ENCODE measurements at places on chromosomes 3 and 15.

GRCh38 chr3:83460052-83460451 lies 1498.7 kb upstream of the CADM2 start:
- DNase-seq, result no peak

GRCh38 chr3:131704098-131704497 lies 201.3 kb upstream of the MRPL3 start:
- no peak for DNase-seq

DNA sequence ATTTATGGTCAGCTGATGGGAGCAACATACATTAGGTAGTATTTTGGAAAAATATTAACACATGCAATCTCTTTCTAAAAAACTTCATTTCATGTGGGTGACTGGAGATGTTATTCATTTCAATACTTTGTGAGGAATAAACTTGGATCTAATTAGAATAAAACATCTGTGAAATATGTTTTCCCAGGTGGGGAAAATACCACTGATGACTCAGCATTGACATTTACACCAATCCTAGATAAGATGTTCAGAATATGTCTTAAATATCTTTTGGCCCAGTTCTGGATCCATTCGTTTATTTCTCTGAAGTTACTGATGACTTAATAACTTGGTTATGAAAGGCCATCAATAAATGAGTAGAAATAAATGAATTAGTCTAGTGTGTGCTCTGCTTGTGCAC lies 247.6 kb downstream of the CHST2 start:
- DNase-seq, result no peak

DNA sequence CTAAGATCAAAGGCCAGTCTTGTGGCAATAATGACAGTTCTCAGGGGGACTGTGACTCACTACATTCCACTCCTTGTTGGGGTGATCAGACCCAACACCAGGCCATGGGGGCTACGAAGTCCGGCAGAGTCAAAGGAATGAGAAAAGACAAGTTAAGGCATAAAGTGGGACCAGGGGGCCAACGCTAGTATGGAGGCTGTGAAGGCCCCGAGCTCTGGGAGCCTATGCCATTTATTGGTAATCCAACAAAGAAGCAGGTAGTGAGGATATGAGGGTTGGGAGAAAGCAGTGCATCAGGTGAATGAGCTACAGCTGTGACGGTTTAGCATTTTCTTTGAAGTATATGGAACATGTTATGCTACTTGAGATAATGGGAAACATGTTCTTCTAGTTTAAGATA lies 104.4 kb upstream of the C2CD4B start:
- DNase-seq, result no peak

DNA sequence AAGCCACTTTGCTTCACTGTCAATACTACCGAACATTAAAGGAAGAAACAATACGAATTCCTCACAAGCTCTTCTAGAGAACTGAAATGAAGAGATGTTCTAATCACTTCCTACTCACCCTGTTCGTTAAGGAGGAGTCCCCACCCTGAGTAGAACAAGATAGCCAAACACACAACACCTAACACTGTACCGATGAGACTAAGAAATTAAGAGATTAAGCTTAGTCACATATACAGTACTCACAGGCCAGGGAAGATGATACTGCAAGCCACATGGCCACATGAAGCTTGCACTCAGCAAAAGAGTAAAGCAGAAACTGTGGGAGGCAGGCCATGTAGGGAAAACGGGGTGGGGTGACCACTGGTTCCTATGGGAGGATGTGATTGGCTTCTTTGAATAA lies 48.0 kb downstream of the CGGBP1 start:
- DNase-seq, result no peak

- DNase-seq, result no peak
These were observed 287.5 kb downstream of the ZPLD1 start for GRCh38 chr3:102722317-102722716.

GRCh38 chr3:94548581-94549316 lies 485.9 kb downstream of the NSUN3 start:
- no peak for DNase-seq

DNA sequence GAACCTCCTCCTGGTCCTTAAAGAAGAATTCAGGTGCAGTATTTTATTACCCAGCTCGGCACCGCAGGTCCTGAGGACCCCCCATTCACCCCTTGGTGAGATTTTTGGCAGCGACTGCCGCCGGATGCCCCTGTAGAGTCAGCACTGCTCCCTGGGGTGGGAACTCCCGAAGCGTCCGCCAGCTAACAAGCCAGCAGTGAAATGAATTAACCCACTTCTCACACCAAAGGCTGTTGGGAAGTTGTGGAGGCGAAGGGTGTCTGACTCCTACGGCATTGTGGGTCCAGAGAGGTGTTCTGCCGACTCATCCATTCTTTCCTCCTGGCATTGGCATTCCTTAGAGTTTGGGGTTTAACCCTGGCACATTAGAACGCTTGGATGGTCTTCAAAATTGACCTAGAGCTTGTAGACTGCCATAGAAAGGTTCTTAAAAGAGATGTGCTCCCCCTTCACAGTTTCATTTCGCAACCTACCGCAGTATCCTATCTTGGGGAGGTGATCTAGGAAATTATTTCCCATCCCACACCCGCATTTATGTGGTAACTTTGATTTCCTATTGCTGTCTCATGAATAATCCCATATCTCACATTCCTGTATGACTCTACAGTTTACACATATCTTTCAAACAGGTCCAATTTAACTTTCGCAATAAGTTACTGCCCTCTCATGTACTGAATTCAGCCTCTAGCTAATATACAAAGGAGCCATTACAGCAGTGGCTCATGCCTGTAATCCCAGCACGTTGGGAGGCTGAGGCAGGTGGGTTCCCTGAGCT lies 879 bp upstream of the EIF5A2 start:
- peak; percentile 68 for DNase-seq

- DNase-seq, result no peak
These were observed 421.2 kb upstream of the TPRG1 start for GRCh38 chr3:188750617-188751016.

DNA sequence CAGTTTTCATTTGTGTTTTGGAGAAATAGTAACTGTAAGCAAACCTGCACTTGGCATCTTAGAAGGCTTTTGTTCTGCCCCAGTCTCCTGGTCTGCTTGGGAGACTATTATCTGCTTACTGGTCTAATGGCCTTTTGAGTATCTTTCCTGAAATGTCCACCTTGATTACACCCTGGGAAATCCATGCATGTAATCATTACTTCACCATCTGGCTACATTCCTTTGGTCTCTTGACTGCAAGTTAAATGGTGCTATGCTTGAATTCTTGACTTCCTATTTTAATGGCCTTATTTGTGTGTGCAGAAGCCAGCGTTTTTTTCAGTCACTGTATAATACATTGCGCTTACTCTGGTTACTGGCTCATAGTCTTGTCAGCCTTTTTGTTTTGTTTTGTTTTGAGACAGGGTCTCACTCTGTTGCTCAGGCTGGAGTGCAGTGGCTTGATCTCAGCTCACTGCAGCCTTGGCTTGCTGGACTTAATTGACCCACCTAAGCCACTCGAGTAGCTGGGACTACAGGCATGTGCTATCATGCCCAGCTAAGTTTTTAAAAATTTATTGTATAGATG lies 30.0 kb downstream of the CHD2 start:
- peak; percentile 9 for DNase-seq

- DNase-seq, result no peak
These were observed 212.8 kb upstream of the C2CD4B start for GRCh38 chr15:62377736-62378480.

DNA sequence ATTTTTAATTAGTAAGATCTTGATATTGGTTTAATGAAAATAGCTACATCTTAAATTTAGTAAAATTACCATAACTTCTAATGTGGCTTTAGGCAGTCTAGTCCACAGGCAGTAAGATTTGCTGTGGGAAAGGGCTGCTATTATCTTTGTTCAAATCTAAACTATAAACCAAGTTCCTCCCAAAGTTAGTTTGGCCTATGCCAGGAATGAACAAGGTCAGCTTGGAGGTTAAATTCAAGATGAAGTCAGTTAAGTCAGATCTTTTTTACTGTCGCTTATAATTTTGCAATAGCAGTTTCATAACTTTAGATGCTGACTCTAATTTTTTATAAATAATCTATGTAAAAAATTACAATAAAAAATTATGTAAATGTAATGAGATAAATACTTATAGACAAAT lies 1016.9 kb upstream of the ALCAM start:
- DNase-seq, result no peak

DNA sequence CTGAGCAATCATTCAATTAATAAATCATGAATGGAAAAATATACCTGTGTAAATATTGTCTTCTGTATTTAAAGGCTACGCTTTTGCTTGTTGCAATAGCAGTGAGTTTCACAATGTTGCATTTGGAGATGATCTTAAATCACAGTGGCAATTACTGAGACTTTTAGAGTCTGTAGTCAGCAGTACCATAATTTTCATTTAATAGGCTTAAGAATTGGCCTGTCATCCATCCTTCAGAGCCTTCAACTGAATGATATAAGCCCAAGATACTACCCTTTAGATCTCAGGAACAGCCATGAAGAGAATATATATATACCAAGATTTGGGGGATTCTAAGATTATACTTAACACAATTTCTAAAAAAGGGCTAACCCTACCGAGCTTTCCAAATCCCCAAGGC lies 458.1 kb downstream of the GBE1 start:
- no peak for DNase-seq

GRCh38 chr15:96487245-96487644 lies 156.7 kb downstream of the NR2F2 start:
- DNase-seq, result no peak

DNA sequence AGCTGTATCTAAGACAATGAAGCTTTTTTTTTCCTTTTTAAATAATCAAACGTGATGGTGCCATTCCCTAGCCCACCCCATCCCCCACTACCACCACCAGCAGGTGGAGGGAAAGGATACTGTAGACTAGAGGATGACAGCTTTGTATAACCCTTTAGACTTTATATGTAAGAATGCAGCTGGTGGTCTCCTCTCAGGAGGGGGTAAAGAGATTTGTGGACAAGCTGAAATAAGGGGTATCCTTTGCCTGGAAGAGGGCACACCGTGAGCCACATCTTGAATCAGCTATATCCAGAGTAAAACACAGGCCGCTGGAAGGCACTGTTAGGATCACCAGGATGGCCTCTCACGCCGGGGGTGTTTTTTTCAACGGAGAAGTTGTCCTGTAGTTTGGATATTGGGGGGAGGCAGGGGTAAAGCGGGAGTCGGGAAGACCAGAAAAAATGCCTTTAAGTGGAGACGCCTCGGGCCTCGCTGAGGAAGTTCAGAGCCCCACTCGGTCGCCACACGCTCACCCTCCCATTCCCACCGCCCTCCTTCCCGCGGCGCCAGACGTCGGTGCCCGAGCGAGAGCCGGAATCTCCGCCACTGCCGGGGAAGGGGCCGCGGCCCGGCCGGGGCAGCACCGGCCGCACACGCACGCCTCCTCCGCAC lies 986 bp downstream of the KPNA4 start:
- no peak for DNase-seq

GRCh38 chr3:175865724-175866123 lies 1006.6 kb downstream of the NAALADL2 start:
- DNase-seq, result no peak

DNA sequence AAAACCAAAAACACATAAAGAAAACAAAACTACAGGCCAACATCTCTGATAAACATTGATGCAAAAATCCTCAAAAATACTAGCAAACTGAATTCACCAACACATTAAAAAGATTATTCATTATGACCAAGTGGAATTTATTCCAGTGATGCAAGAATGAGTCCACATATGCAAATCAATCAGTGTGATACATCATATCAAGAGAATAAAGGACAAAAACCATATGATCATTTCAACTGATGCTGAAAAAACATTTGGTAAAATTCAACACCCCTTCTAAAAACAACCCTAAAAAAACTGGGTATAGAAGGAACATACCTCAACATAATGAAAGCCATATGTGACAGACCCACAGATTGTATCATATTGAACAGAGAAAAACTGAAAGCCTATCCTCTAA lies 265.6 kb upstream of the DCBLD2 start:
- no peak for DNase-seq

DNA sequence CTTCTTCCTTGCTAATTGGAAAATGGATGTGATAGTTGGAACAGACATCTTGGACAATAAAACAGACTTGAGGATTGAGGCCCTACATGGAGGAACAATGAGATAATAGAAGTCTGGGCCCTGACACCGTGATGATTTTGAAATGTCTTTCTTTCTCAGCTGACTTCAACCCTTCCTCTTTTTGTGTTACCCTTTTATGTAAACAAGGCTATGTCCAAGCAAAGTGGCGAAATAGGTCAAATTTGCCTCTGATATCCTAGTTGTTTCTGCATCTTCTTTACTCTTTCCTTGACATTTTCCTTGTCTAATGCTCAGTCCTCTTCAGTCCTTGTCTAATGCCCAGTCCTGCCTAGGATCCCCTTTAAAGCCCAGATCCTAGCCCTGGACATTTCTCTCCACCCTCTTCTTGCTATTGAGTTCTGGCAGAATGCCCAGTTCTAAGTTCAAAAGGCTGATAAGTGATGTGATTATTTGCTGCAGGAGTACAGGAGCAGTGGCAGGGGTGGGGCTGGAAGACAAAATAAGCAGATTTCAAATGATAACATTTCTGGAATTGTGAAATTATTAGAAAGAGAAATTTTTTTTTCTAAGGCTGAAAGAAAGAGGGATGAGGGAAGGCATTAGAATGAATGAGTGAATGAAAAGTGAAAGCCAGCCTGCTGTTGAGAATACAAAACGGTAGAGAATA lies 6.5 kb upstream of the VPS8 start:
- DNase-seq, result no peak

GRCh38 chr3:166451997-166452396 lies 614.8 kb upstream of the BCHE start:
- no peak for DNase-seq

DNA sequence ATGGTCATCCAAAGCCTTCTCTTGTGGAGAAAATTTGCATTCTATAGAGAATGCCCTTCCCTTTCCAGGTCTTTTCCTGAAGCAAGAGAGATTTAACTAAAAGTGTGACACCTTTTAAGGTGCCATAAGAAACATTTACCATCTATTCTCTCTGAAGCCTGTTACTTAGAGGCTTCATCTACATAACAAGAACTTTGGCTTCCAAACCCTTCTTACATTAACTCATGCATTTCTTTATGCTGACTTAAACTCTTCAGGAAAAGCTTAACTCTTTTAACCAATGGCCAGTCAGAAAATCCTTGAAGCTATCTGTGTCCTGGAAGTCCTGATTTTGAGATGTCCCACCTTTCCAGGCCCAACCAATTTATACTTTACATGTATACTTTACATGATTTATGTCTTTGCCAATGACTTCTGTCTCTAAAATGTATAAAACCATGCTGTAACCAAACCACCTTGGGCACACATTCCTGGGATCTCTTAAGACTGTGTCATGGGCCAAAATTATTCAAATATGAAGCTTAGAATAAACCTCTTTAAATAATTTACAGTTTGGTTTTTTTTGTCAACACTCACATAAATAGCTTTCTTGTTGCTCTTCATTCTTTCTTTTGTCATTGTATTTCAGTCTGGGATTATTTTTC lies 472.6 kb upstream of the NECTIN3 start:
- peak; percentile 18 for DNase-seq

All from AG20443 (cell line).